Pancreas (tissue), 10 donors: ENCODE measurements at places on chromosomes 2 and 18. TPM values are rescaled to one million over a fixed set of nuclear protein-coding genes. Genes with fewer than 3 reads are reported as not detected.

- H3K27me3 ChIP-seq = no peaks in the 10 kb centered on the region
- H3K27ac ChIP-seq = no peak overlapping the region
- H3K4me1 ChIP-seq = no peaks in the 10 kb centered on the region
- no peak for DNase-seq
Observed at GRCh38 chr18:32966141-32966540, 193.3 kb upstream of the KLHL14 start.

SULT1C4 gene
- 5.0 TPM for total RNA-seq

- no peaks in the 10 kb centered on the region for H3K4me1 ChIP-seq
- H3K4me3 ChIP-seq = no peak overlapping the region
- H3K27me3 ChIP-seq = no peaks in the 10 kb centered on the region
- H3K27ac ChIP-seq = no peak overlapping the region
Observed at GRCh38 chr2:21099281-21099907, 24.4 kb upstream of the TDRD15 start.

PKDCC gene
- total RNA-seq = 27.4 TPM

DNA sequence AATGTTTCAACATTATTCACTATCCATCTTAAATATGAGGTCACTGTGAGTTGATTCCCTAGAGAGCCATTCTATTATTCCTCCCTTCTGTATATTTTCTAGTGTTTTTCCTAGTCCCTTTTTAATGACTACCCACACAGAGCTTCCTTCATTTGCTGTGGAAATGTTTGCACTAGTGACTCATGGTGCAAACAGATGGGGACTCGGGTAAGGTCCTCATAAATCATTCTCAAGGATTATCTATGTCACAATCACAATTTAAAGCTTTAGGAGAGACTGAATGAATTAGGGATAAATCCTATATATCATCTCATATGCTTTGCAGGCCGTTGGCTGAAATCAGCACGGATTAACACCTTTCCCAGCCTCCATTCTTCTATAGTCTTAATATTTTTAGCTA is 159.6 kb downstream of the DCC start:
- DNase-seq = no peak
- no peaks in the 10 kb centered on the region for H3K36me3 ChIP-seq
- H3K27ac ChIP-seq = no peak overlapping the region
- no peak overlapping the region for H3K4me3 ChIP-seq
- H3K4me1 ChIP-seq = no peaks in the 10 kb centered on the region
- H3K27me3 ChIP-seq = no peaks in the 10 kb centered on the region

ABCG8 gene
- not detected for total RNA-seq

SOX11 gene
- total RNA-seq = not detected

- H3K36me3 ChIP-seq = no peaks in the 10 kb centered on the region
- H3K27me3 ChIP-seq = no peaks in the 10 kb centered on the region
Observed at GRCh38 chr18:31685097-31686082, 1.0 kb upstream of the B4GALT6 start.

DNA sequence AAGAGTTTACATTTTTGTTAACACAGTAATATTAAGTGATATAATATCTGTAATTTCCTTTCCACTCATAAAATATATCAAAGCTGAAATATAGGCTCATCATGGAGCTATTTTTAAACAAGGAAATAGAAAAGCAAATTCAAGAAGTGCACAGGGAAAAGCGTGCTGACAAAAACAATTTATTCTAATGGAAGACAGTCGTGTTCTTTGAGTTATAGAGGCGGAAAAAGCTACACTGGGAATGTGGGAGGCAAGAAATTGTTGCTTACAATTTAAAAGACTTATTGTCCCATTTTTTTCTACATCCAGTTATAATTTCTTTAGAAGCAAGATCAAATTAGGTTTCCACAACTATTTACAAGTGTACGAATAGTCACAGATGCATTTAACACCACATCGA is 3.2 kb upstream of the TTN start:
- no peak overlapping the region for H3K27ac ChIP-seq
- DNase-seq = no peak
- H3K36me3 ChIP-seq = no peaks in the 10 kb centered on the region
- peaks cover 29% of the 10 kb centered on the region for H3K4me1 ChIP-seq
- no peaks in the 10 kb centered on the region for H3K27me3 ChIP-seq

AFF3 gene
- 0.19 TPM for total RNA-seq

CELF4 gene
- 1.0 TPM for total RNA-seq

RASGRP3 gene
- total RNA-seq = 1.9 TPM

C2orf78 gene
- not detected for total RNA-seq

- no peaks in the 10 kb centered on the region for H3K36me3 ChIP-seq
- no peaks in the 10 kb centered on the region for H3K27me3 ChIP-seq
- no peak overlapping the region for H3K27ac ChIP-seq
- DNase-seq = no peak
- H3K4me3 ChIP-seq = no peak overlapping the region
- peaks cover 10% of the 10 kb centered on the region for H3K4me1 ChIP-seq
Observed at GRCh38 chr2:111160758-111161157, 40.0 kb downstream of the BCL2L11 start.

DNA sequence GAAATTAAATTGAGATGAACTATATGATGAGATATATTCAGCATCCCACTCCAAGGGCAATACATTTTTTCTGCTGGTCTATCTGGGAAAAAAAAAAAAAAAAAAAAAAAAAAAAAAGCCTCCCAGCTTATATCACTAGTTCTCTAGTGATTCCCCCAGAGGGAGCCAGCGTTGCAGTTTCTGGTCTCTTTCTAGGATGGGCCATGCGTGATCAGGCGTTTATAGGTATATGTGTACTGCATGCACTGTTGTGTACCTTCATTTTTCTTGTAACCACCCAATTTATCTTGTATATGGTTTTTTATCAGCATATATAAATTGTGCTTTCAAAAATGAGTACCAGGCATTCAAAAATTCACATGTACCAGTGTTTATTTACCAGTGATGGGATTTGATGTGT is 35.1 kb downstream of the DCDC2C start:
- DNase-seq = no peak
- H3K27ac ChIP-seq = no peak overlapping the region
- peaks cover 6% of the 10 kb centered on the region for H3K27me3 ChIP-seq
- H3K36me3 ChIP-seq = no peaks in the 10 kb centered on the region

FOXI3 gene
- not detected for total RNA-seq

RPL37A gene
- 1,604 TPM for total RNA-seq
